Activated naive CD4-positive, alpha-beta T cell treated with anti-CD3 and anti-CD28 coated beads, Interleukin-2, amount 50 U/mL, for 72 hours (primary cell): ENCODE measurements at places on chromosomes 2 and 18.

GRCh38 chr2:23568626-23569190 lies 183.7 kb downstream of the KLHL29 start:
- DNase-seq = no peak

- no peak for DNase-seq
These were observed 26.6 kb upstream of the ACVR1 start for GRCh38 chr2:157902692-157903091.

DNA sequence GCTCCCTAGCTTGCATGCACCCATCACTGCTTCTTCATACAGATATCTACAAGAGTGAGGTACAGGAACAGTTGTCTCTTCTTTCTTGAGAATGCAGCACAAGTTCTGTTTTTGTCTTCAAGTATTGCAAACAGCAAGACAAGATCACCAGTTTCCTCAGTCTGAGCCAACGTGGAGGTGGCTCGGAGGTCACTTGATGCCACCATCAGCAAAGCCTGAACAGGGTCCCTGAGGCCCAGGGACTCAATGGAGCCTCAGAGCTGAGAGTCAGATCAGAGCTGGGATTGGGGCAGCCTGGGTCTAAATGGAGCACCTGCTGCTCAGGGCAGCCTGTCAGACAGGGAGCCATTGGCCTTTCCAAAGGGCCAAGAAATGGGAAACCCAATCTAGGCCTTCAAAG lies 290.7 kb upstream of the ID2 start:
- no peak for DNase-seq

DNA sequence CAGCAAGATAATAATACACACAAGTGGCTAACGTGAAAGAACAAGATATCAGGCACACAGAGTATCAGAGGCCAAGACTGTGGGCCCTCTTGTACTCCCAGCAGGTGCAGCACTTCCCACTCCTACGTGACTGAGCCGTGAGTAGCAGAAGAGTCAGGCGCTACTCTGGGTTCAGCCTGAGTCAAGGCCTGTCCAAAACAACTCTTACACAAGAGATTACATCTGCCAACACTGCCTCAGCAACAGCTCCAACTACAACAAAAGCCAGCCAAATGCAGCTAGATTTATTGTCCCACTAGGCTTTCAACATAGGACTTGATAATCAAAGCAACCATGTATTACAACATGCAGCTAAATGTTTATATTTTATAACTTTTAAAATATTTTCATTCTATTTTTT lies 56.2 kb downstream of the ITSN2 start:
- no peak for DNase-seq

- no peak for DNase-seq
These were observed 108.9 kb upstream of the DAPL1 start for GRCh38 chr2:158686210-158686691.

DNA sequence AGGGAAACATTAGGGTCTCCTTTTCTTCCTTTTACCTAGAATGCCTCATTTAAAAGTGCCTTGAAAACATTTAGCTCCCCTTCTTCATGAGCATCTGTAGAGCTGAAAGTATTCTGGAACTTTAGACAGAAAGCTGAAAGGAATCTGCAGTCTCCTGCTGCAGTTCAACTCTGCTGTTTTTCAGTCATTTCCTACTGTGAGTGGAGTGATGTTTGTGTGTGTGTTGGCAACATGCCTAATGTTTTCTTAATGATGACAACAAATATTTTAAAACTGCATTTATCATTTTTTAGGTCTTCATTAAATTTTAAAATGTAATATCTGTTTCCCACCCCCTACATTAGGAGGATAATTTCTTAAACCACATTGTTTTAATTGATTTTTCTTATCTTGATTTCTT lies 66.6 kb downstream of the TWSG1 start:
- no peak for DNase-seq

DNA sequence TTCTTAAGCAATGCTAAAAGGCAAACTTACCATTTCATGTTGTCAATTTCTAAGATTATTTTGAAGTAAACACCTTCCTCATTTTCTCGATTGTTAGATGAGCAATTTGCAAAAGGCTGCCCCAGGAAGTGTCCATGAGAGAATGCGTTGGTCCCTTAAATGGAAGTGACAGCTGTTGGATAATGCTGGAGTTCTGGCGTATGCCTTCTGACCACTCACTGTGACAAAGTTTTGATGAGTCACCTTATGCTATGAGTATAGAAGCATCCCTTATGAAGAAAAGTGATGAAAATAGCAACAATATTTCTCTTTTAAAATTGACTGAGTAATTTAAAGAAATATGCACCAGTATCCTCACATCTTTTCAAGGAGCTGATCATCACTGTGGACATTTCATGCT lies 1497.5 kb downstream of the DPP10 start:
- no peak for DNase-seq
